ENCODE measurements at places on chromosomes 11 and 22. TPM values are rescaled to one million over a fixed set of nuclear protein-coding genes. Genes with fewer than 3 reads are reported as not detected.

- no peak for DNase-seq
Measured at GRCh38 chr11:61495801-61496601, 12.5 kb upstream of the LRRC10B start.

- no peak for DNase-seq
Measured at GRCh38 chr11:24934733-24935439, 438.0 kb downstream of the LUZP2 start.

DNA sequence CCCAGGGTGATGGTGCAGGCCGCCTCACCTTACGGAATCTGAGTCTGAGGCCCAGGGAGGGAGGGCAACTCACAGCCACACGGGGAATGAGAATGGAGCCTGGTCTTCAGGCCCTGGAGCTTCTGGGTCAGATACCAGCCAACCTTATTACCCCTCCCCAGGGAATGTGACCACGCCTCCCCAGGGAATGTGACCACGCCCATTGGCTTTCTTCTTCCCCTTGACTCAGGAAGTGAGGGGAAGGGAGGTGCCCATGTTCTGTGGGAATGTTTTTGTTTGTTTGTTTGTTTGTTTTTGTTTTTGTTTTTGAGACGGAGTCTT is 57.5 kb upstream of the RBFOX2 start:
- no peak for DNase-seq

DNA sequence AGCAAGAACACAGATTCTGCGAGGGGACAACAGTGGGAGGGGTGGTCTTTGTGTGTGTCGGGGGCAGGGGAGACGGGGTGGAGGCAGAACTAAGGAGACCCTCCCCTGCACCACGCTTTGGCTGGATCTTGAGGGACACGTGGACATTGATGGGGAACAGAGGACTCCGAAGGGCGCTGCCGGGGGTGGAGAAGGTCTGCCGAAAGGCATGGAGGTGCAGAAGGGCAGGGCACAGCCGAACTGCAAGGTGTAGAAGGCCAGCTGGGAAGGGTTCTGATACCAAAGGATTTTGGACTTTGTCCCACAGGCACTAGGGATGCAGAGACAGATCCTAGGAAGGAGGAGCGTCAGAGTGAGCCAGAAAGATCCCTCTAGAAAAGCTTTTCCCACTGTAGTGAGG is 107.7 kb upstream of the SYT13 start:
- no peak for DNase-seq

DNA sequence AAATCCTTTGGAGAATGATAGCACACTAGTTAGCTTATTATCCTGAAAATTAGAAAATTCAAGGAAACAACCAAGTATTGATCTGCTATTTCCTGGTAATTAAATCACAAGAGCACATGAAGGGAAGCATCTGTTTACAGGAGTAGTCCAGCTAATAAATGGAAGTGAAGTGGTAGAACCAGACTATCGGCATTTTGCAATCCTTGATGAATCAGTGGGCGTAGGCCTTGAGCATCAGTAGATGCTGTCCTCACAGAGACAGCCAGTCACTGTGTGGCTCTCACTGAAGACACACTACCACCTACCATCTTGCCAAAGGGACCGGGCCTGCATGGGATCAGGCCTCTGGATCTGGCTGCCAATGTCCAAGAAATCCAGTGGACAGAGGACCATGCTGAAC is 69.8 kb downstream of the FBLN1 start:
- DNase-seq, result no peak

DNA sequence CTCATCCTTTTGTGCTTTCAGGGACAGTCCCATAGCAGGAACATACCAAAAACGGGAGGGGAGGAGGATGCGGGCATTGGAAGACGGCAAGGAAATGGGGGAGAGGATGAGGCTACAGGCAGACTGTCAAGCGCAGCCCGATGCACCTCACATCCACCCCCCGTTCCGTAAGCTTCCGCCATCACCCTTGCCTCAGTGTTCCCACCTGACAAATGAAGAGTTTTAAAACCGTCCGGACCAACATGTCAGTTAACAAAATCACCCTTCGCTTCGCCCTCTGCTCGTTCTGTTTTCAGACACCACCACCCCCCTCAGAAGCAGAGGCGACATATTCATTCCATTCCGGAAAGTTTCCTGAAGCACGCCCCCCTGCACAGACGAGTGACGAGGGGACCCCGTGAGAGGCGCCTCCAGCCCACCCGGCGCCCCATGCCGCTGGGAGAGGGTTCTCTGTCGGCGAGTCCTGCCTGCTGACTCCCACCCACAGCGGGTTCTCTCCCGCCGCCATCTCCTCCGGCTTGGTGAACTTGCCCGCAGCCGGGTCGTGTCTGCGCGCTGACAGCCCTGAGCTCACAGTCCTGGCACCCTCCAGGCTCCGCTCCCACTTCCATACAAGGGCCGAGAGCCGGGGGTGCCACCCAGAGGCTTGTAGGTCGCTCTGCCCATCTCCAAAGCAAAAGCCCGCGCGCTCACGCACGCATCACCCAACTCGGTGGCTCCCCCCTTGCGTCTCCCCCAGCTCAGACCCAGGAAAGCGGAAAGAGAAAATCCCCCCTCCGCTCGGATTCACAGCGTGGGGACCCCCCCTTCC is 1.5 kb downstream of the IGSF9B start:
- DNase-seq, result no peak

- no peak for DNase-seq
Measured at GRCh38 chr11:46918083-46918787, at the start of gene LRP4. LRP4 (minus strand) TSS chr11:46918550; CDS start chr11:46918379, 171 bp downstream.

DNA sequence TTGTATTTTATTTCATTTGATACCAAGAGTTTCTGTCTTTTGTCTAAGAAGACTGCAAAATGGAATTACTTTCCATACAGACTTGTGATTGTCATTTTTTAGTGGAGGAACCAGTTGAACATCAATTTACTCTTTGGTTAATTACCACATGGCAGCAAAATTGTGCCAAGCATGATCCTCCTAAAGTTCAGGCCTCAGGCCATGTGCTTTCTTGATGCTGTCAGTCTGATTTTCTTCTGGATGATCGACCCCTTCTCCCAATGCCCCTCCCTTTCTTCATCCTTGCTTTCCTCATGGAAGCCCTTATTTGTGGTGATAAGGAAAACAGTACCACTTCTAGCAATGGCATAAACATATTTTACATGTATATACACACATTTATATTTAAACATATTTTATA is 76.2 kb downstream of the SVIP start:
- no peak for DNase-seq

Gene NPAS4
- polyA plus RNA-seq, result not detected

GRCh38 chr22:33932997-33933396 is 12.7 kb upstream of the LARGE1 start:
- no peak for DNase-seq

DNA sequence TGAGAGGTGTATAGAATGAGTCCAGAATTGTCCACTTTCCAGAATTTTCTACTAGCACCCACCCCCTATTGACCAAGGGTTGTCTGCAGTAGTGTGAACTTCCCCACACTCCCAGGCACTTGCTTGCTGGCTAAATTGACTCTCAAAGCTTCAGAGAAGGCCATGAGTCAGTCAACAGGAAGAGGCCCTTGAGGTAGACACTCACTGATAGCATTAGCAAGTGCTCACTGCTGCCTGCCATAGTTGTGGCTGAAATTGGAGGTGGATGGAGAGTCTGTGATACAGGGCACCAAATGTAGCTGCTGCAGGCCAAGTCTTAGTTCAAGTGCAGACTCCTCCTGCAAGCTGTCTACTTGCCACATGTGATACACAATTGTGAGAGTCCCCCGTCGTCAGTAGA is 156.8 kb downstream of the SPON1 start:
- no peak for DNase-seq

- DNase-seq, result no peak
Measured at GRCh38 chr22:39685336-39686177, 115.0 kb downstream of the CACNA1I start.

Gene ANO9
- polyA plus RNA-seq, result 14.3 TPM

DNA sequence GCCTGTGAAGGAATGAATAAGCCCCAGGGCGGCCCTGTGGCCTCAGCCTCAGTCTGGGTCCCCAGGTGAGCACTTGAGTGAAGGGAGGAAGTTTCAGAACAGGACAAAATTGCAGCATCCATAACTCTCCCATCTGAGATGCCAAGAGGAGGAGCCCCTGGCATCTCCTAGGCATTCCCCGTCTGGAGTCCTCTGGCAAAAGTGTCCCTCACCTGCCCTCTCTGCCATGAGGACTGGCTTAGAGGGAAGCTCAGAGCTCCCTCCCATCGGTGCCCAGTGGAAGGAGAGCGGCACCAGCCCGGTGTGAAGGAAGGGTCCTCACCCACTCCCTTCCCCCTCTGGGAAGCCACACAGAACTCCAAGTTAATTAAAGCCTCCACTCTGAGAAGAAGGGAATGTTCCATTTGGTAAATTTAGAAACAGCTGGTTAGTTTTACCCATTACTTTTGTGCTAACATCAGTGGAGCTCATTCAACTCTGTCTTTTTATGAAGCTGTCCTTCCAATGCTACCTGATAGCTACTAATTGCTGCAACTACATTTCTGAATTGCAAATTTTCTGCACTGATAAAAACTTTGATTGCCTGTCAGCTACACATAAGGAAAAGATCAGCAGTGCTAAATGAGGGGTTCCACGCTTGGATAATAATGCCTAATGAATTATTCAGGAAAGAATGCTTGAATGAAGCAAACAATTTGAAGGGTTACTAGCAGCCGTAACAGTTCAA is 123.3 kb upstream of the RCN1 start:
- DNase-seq, result no peak

Gene C22orf15
- 0.07 TPM for polyA plus RNA-seq

DNA sequence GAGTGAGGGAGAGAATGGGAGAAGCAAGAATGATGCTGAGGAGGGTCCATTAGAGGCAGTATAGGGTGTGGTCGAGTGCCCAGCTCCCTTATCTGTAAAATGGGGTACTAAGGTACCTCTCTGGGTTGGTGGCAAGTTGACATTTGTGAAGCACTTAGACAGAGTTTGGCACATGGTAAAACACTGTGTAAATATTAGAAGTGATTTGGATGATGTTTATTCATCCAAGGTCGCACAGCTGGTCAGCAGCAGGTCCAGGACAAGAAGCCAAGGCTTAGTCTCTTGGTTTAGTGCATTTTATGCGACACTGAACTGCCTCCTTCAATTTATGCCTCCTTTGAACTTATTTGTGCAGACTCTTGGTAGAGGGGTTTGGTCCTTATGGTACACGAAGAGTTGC is 19.4 kb downstream of the KREMEN1 start:
- no peak for DNase-seq

DNA sequence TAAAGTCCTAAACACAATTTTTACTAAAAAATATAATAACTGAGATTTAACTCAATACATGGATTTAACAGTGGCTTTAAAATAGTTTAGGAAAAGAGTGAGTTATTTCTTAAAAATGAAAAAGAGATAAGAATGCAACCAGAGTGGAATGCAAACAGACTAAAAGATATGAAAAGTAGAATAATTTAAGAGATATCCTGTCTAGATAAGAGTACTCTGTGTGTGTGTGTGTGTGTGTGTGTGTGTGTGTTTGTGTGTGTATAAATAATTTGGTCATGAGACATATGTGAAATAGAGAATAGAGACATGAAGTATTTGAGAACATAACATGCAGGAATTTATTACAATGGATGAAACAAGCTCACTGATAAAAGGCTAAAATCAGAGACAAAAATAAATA is 986.9 kb upstream of the CHORDC1 start:
- DNase-seq, result no peak

Gene FBLN1
- polyA plus RNA-seq, result 108 TPM

Gene TENM4
- polyA plus RNA-seq, result under 0.01 TPM

DNA sequence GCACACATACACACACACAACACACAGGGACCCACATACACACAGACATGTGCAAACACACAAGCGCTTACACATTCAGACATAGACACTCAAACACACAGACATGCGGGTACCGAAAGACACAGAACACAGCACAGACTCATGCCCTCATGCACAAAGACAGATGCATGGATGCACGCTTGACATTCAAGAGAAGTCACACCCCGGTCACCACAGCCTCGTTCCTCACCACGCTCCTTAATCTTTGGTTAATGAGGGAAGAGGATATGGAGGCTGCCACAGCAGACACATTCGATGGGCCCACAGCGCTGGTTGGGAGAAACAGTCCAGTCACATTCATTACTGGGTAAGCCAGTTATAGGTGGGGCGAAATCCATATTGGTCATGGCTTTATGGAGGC is 51.9 kb upstream of the EIF3D start:
- DNase-seq, result no peak

Gene RPS6KA4
- 8.9 TPM for polyA plus RNA-seq

GRCh38 chr11:112363527-112363926 is 102.9 kb upstream of the PLET1 start:
- DNase-seq, result no peak

DNA sequence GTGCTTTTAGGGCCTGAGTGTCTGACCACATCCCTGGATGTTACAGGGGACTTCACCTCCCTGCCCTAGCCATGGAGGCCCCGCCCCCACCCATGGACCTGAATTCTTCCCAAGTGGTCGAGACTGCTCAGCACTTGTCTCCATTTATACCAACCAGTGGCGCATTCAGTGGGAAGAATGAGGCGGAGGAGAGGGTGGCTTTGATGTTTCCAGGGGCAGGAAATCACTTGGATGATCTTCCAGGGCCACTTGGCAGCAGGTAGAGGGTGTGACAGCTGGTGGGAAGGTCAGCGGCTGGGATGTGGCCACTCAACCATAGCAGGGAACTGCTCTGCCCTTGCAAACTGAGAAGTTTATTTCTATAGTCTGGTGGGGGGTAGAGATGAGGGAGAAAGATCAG is 155.1 kb upstream of the BLID start:
- DNase-seq, result no peak

GRCh38 chr11:130150790-130151189 is 8.8 kb upstream of the ST14 start:
- no peak for DNase-seq

DNA sequence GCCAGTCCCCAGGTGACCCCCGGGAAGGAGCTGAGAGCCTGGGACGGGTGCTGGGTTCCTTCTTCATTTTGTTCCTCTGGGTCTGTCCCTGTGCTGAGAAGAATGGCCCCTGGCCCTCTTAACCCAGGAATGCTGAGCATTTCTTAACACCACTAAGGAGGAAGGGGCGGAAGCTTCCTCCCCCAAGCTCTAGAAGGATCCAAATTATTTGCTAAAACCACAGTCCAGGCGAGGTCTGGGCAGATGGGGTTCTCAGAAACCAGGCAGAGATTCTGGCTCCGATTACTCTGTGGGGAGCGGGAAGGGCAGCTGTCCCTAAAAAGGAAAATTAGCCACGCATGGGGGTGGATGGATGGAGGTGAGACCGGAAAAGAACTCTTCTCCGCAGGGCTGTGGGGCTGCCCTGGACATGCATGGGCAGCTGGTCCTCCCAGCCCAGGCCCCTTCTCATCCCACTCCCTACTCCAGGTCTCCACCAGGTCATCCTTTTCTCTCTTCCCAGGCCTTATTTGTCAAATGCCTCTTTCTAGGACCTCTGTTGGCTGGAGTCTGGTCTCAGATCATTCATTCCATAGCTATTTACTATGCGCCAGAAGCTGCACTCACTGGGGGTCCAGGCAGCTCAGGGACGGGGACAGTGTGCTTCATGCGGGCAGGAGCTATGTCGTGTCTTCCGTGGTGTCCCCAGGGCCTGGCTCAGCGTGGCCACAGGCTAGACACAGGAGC is 45.0 kb upstream of the MYH9 start:
- DNase-seq, result peak; percentile 23

Gene PRDM11
- 3.3 TPM for polyA plus RNA-seq

Measured in HepG2 (cell line).